Left cardiac atrium (tissue), 4 donors: ENCODE measurements at places on chromosomes 7 and 10. TPM values are rescaled to one million over a fixed set of nuclear protein-coding genes. Genes with fewer than 3 reads are reported as not detected.

DNA sequence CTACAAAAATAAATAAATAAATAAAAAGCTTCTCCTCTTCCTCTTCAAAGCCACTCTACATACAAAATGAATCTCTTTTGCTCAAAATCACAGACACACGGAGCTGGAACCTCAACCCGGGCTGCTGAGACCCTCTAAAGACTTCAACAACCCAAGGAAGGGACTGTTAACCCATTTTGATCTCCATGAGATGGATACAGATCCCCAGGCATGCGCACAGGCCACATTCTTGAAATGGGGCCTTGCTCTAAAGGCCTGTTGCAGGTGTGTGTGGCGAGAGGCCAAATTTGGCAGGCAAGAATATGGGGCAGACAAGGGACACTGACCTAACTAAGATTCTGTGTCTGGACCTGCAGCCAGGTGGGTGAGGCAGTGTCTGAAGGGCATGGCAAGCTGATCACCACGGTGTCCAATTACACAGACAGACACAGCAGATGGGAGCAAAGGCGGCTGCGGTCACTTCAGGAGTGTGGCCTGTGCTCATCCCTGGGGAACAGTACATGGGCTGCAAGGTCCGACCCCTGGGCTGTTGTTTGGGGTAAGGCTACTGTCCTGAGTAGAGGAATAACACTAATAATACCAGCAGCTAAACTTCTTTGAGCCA, 219.8 kb downstream of the HECW1 start:
- no peak for DNase-seq

DNA sequence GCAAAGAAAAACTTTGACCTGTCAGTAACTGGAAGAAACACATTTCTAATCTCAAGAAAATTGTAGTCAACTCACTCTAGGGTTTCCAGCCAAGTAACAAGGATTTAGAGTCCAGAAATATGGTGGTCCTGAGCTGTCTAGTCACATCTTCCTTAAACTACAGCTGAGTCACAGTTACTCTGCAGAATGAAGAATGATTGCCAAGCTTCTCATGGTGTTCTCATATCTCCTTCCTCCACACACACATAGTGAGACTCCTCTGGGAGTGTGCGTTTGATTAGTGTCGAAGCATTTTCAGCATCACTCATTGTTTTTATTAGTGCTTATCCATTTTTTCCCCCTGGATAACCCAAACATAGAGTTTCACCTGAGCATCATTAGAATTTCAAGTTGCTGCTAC, 93.1 kb upstream of the CXCL12 start:
- no peak for DNase-seq

- DNase-seq, result no peak
Observed at GRCh38 chr10:118926441-118926840, 103.1 kb upstream of the NANOS1 start.

DNA sequence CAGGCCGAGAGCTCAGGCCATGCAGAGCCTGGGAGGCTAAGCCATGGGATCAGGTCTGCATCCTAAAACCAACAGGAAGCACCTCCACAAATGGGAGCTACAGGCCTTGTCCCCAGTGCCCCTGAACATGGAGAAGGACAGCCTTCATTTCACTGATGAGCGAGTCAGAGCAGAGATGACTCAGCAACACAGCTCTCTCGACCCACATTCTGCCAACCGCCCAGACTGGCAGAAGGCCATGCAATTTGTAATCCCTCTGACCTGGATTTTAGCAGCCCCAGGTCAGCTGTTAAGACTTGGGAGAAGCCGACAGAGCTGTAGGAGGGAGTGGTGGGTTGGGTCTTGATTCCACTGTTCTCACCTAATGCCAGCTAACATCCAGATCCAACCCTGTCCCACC, 25.5 kb downstream of the VOPP1 start:
- DNase-seq, result peak; percentile 74

DNA sequence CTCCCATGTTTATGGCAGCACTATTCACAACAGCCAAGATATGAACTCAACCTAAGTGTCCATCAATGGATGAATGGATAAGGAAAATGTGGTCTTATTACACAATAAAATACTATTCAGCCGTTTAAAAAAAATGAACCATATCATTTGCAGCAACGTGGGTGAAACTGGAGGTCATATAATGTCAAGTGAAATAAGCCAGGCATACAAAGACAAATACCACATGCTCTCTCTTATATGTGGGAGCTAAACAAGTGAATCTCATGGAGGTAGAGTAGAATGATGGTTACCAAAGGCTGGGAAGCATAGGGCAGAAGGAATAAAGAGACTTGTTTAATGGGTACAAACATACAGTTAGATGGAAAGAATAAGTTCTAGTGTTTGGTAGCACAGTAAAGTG, 699.1 kb downstream of the NRG3 start:
- DNase-seq, result no peak

DNA sequence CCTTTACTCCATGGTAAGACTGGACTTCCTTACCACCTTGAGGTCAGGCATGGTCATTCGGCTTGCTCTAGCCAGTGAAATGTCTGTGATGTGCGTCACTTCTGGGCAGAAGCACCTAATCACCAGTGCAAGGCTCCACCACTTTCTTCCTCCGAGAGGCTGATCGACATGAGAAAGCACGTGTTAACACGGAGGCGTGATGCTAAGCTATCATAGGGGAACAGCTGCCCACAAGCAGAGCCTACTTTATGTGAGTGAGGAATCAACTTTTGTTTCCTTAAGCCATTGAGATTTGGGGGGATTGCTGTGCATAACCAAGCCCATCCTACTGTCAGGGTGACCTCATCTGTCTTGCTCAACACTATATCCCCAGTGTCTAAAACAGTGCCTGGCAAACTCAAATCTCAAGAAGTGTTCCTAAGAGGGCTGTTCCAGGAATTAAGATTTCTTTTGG, 23.1 kb upstream of the SAR1A start:
- DNase-seq, result peak; percentile 41

DNA sequence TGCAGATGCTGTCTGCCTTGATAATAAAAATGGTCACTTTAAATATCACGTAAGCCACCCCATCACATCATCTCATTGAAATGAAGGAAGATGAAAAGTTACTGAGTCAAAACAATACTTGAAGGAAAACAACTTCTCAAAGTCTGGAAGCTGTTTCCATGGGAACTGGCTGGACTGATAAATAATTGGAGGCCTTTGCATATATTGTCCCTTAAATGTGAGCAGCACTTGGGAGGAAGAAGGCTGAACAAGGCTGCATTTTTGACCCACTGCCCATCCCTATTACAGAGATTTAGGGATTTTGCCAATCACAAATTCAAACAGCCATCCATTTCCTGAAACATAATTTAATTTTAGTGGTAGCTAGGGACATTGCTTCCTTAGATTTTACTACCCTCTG, 18.2 kb upstream of the MAGI2 start:
- DNase-seq, result no peak

DNA sequence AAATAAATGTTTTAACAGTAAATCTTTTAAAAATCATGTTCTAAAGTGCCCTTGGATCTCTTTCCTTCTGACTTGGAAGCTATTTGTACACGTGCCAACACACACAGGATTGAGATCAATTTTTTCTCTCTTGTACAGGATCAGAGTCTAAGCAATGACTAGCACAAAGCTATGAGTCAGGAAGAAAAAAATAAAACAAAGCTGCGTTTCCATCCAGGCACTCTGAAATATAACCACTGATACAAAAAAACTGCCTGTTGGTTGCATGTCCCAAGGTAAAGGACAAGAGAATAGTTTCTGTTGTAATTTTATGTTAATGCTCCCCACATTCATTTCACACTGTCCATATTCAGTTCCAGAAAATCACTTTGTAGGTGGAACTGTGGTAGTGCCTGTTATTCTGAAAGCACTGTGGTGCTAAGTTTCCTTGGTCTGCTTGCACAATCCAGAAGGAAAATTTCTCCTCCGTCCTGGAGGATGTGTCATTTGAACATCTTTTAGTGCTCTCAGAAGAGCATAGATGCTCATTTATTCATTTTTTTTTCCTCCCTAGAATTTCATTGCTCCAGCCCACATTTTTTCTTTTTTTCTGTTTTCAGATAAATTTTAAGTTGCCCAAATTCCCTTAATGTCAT, 113.4 kb downstream of the PLXDC2 start:
- no peak for DNase-seq

GRCh38 chr10:132640326-132641125, 102.9 kb downstream of the INPP5A start:
- DNase-seq, result no peak

Gene FRMD4A
- 39.0 TPM for total RNA-seq

Gene INSYN2A
- not detected for total RNA-seq

Gene CYP3A4
- 0.32 TPM for total RNA-seq

Gene ERCC6
- total RNA-seq, result 19.6 TPM

Gene ZNF282
- 13.3 TPM for total RNA-seq

Gene NEURL1
- total RNA-seq, result 0.12 TPM
